ENCODE measurements at places on chromosomes 13 and 19.

DNA sequence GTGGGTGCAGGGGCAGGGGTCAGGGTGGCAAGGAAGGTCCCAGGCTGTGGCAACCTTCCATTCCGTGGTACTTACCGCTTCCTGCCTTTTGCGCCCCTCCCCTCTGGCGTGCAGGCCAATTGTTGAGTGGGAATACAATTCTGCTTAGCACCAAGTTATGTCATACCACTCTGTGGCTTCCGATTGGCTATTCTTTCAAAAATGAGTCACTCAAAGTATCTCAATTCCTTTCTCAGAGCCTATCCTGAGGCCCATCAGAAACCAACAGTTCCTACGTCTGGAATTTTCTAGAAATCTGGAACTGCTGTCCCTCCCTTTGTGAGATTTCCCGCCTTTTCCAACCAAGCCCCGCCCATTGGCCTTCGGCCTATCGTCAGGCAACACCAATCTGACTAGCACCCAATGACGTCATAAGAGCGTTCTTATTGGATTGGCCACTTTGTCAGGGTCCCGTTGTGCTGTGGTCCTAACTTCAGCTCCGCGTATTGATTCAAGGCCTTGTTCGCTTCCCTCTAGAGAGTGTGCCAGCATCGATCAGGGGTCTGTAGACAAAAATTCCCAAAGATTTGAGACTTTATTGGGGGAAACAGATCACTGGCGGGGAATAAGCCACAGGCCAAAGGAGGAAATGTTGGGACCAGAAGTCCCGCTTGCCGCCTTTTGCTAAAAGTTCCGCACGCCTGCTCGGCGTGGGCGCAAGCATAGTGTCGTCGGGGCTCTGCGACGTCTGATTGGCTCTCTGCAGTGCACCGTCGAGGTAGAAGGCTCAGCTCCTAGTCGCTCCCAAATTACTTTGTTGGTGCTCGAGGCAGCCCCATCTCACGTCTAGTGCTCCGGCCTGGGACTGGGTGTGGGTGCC, 11.7 kb downstream of the NTN5 start:
- peak; percentile 90 for DNase-seq

GRCh38 chr13:82803341-82803740, 1078.9 kb downstream of the SLITRK1 start:
- DNase-seq, result no peak

- DNase-seq, result peak; percentile 60
Measured at GRCh38 chr13:27354379-27354778, 70.0 kb upstream of the GTF3A start.

DNA sequence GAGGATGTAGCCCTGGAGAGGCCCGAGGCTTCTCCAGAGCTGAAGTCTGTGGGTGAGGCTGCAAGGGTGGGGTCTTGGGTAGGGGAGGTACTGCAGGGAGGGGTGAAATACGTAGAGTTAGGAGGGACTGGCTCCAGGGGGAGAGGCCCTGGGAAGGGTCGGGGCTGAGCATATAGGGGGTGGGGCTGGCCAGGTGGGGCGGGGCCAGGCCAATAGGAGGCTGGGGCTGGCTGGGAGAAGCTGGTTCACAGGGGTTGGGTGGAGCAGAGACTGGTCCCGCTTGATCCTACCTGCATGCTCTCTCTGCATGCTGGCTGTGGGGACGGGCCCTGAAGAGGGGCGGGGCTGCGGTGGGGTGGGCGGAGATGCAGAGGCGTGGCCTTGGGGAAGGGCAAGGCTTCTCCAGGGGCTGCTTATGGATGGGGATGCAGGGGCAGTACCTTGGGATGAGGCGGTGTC, 51.9 kb downstream of the CELF5 start:
- no peak for DNase-seq

GRCh38 chr13:23450340-23451046, 17.0 kb upstream of the SACS start:
- DNase-seq, result no peak

DNA sequence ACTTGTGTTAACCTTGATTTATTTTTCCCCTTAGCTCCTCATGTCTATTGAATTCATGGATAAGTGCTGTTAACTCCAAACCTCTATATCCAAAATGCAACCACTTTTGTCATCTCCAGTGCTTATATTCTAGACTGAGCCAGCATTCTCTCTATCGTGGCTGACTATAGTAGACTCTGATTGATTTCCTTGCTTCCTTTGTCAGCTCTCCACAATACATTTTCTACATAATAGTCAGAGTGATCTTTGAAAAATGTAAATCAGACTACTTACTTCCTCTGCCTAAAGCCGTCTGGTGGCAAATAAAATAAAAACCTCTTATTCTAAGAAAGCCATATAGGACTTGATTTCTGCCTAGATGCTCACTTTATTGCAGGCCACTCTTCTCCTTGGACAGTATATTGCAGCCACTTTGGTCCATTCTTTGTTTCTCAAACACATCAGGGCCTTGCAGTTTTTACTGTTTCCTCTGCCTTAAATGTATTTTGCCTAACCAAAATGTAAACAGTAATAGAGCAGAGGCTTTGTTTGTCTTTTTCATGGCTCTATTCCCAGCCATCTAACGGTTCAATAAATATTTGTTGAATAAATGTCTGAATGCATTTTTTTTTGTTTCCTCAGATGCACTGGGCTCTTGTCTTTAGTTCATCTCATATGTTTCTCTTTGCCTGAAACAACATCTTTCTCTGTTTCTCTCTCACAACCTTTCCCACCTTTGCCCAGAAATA, 243.6 kb upstream of the CSNK1A1L start:
- DNase-seq, result peak; percentile 57

- no peak for DNase-seq
Measured at GRCh38 chr19:17754634-17755442, 3.6 kb downstream of the FCHO1 start.

Data from fibroblast of lung (primary cell).